ENCODE measurements at places on chromosomes 7 and 10.

GRCh38 chr7:151307536-151307935 lies 34.1 kb upstream of the NUB1 start:
- DNase-seq, result no peak

DNA sequence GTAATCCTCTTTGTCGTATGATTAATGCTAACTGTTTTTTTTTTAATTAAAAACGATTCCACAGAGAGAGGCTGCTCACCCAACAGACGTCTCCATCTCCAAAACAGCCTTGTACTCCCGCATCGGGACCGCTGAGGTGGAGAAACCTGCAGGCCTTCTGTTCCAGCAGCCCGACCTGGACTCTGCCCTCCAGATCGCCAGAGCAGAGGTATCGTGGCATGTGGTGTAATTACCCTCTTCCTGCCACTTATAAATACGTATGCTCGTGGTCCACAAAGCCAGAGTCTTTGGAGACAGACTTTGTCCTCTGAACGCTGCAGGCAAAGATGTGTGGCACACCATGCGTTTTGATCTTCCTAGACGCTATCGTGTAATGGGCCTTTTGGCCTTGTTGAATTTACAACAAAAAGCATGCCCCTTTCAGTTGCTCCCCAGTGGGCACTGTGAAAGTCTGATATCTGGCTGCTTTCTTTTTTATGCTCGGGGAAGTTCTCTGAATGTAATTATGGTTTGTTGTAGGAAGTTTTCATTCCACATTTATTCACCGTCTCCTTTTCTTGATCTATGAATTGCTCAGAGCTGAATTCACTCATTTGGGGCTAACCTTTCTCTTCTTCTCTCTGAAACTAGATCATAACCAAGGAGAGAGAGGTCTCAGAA lies 33.6 kb upstream of the BTBD16 start:
- no peak for DNase-seq

DNA sequence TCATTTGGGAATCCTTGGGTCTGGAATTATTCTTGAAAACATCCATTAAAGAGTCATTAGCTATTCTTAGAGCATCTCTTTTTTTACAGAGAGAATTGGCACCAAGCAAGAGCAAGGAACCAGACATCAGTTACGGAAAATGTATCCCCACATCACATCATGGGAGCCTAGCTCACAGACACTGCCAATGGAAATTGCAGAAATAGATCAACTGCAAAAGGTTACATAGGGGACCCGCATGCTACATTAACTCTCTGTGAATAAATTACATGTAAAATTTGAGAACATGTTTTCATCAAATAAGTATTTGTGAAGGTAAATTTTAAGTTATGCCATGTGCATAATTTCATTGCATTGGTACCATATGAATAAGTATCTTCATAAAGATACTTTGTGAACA lies 224.8 kb downstream of the ZNF248 start:
- DNase-seq, result no peak

DNA sequence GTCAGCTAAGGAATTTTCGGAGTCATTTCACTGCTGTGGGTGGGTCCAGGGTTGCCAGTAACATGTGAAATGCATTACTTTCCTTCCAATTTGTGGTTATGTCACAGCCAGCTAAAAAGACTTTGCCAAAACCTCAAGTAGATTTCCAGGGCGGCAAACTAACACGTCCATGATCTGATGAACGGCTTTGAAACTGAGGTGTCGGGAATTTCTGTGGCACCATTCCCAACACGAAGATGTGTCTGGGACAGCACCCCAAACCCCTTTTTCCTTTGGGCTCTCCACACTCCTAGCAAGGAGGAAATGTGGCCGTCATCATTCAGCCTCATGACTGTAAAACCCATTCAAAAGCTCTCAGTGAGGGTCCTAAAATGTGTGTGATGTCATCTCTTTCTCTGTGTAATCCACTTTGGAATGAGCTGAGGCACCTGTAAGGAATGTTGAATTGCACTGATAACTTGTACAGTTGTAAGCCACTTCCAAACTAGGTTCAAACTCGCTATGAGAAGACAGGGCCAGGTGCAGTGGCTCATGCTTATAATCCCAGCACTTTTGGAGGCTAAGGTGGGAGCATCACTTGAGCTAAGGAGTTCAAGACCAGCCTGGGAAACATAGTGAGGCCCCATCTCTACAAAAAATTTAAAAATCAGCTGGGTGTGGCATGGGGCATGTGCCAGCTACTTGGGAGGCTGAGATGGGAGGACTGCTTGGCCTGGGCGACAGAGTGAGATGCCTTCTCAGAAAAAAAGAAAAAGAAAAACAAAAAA lies 146.1 kb upstream of the FRMD4A start:
- no peak for DNase-seq

GRCh38 chr10:113230011-113230610 lies 280.1 kb downstream of the TCF7L2 start:
- no peak for DNase-seq

DNA sequence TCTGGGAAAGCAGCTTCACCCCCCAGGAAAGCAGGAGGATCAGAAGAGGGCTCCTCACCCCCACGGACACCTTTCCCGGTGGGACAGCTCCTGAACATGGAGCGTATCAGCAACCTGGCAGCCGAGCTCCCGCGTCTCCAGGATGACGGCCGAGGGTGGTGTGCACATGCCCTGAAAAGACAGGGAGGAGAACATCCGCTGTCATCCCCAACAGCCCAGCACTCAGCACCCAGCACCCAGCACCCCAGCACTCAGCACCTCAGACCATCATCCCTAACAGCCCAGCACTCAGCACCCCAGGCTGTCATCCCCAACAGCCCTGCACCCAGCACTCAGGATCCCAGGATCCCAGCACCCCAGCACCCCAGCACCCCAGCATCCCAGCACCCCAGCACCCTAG lies 3.9 kb upstream of the CFAP46 start:
- DNase-seq, result no peak

DNA sequence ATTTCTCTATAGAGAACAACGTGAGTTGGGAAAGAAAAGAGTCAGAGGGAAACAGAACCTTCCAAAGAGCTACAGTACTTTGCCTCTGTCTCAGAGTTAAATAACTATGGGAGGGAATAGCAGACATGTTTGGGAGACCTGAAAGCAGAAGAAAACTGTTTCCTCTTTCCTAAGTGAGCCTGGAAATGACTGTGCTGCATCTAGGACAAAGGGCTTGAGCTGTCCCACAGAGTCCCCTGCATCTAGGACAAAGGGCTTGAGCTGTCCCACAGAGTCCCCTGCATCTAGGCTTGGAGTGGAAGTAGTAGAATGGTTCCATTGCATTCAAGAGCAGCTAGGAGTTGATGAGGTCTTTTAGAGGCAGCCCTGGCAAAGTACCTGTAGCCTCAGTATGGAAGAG lies 149.7 kb downstream of the DKK1 start:
- DNase-seq, result no peak

- DNase-seq, result peak; percentile 4
Observed at GRCh38 chr10:132387764-132388210, 9.2 kb upstream of the PWWP2B start.

GRCh38 chr7:148037044-148037443 lies 553.5 kb upstream of the C7orf33 start:
- no peak for DNase-seq

DNA sequence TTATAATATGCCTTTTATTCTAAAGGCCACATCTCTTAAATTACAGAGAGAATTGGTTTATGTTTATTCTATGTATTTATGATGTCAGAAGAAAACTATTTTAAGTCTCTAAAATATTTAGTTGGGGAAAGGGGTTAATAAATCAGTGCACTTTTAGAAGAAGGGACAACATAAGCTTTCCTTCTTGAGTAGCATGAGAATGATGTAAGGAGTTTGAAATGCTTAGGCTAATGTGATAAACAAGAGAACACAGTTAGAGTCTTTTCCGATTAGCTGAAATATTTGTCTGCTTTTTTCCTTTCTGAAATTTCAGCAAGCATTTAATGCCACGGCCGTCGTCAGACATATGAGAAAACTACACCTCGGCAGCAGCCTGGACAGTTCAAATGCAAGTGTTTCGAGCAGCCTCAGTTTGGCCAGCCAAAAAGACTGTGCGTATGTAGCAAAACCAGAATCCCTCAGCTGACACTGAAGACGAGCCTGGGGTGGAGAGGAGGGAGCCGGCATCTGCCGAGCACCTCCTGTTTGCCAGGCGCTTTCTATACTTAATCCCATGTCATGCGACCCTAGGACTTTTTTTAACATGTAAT lies 176.2 kb downstream of the CCDC3 start:
- no peak for DNase-seq

GRCh38 chr7:29401769-29402168 lies 161.9 kb upstream of the PRR15 start:
- DNase-seq, result no peak

GRCh38 chr10:63200431-63200830 lies 67.3 kb downstream of the NRBF2 start:
- DNase-seq, result no peak

DNA sequence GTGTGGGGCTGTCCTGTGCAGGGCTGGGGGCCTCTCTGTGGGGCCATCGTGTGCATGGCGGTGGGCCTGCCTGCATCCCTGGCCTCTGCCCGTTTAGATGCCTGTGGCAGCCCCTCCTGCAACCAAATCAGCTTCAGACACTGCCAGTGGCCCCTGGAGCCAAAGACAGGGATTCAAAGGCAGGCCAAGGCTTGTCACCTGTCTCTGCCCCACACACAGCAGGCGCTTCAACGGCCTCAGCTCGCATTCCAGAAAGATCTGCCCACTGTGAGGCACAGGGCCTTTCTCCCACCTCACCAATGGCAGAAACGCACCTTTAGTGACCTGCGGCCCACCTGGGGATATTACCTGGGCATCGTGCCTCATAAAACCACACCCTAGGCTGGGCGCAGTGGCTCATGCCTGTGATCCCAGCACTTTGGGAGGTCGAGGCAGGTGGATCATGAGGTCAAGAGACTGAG lies 46.0 kb downstream of the INSIG1 start:
- no peak for DNase-seq

DNA sequence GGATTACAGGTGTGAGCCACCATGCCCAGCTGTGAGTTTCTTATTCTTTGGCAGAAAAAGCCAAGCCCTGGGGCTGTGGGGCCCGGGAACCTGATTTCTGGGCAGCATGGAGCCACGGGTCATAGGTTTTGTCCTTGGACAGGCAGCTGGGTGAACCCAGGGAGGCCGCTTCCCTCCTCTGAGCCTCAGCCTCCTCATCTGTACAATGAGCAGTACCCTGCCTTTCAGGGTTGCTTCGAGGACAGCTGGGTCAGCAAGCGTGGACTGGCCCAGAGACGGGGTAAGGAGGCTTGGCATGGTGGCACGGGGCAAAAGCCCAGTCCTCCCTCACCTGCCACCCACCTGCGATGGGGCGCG lies 84.1 kb upstream of the GNA12 start:
- no peak for DNase-seq

DNA sequence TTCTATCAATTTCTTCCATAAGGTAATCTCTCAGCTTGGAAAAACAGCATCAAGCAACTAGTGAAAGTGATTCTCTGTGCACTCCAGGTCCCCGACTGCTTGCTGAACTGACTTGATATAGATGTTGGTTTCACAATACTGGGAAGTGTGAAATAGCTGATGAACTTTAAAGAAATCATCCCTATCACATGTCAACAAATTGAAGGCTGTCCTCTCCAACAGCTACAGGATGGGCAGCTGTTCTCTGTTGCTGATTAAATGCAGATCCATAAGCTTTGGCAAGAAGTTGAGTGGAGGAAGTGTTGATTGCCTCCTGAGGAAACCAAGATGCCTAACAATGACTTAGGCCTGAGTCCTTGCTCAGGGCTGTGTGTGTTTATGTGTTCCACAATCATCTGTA lies 130.4 kb upstream of the GDF10 start:
- no peak for DNase-seq

DNA sequence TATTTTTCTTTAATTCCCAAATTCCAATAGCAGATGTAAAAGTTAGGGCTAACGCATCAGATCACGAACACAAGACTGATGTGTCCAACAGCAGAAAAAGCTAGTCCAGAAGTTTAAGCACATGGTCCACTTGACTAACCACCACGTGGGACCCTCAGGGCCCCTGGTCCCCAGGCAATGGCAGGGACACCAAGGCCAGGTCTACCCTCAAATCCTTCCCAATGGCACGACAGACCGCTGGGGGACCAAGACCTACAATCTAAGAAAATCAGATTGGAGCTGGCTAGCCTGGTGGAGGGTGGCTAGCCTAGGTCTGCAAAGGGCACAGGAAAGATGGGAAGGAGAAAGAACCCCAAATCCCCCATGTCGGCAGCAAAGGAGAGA lies 1.5 kb downstream of the GIGYF1 start:
- no peak for DNase-seq

- no peak for DNase-seq
Observed at GRCh38 chr7:105364684-105365083, 24.0 kb downstream of the SRPK2 start.

DNA sequence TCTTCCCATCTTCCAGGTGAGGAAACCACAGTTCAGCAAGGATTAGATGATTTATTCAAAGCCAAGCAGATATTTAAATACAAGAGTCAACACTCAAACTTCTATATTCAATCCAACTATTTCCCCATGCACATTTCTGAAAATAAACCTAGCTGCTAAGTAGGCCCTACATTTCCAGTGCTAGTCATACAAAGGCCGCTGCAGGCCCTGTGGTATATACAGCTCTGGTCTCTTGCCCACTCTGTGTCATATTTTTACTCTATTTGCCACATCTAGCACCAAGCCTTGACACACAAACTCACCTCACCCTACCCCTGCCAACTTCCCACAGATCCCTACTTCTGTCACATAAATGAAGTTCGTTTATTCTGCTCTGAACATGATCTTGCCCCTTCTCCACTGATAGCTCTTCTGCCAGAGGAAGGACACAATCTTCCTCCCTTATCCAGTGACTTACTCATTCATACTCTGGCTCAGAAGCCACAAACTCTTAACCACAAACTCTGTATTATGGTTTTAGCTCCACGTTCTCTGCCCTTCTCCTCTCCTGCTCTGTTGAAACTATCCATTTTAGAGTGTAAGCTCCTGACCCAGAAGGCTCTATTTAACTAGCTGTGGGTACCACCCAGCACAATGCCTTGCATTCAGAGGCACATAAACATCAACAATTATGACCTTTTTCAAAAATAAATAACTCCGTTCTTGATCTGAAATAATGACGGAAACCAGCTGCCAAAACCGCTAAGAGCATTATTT lies 180.7 kb downstream of the CPEB3 start:
- no peak for DNase-seq

- no peak for DNase-seq
Observed at GRCh38 chr10:6986927-6987326, 406.9 kb upstream of the PRKCQ start.

DNA sequence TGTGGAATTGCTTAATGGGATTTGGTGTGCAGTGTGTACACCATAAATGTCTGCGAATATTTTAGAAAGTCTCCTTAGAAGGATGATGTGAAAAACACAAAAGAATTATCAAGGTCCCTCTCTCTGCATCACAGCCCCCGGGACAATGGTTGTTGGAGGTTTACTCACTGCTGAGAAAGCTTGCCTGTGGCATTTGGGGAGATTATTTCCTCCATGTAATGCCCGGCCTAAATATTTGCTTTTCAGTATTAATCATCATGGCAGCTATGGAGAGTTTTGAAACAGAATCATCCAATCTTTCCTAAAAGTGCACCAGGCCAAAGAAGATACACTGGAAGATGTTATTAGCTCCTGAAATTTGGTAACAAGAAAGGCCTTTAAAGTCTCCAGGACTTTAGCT lies 113.8 kb upstream of the ADCY1 start:
- DNase-seq, result peak; percentile 10

- no peak for DNase-seq
Observed at GRCh38 chr10:30752481-30752881, 122.9 kb upstream of the LYZL2 start.

GRCh38 chr10:43076876-43077420 lies at the start of gene RET:
TSS of gene RET (plus strand) at chr10:43077069. CDS start at chr10:43077259, 190 bp downstream.
- DNase-seq, result no peak

Data from NCI-H1092 treated with DMSO at 0.1 percent for 48 hours (cell line).